ENCODE measurements at places on chromosomes 3 and 15.

GRCh38 chr15:66484539-66485112, 12.9 kb downstream of the SNAPC5 start:
- no peak for DNase-seq

DNA sequence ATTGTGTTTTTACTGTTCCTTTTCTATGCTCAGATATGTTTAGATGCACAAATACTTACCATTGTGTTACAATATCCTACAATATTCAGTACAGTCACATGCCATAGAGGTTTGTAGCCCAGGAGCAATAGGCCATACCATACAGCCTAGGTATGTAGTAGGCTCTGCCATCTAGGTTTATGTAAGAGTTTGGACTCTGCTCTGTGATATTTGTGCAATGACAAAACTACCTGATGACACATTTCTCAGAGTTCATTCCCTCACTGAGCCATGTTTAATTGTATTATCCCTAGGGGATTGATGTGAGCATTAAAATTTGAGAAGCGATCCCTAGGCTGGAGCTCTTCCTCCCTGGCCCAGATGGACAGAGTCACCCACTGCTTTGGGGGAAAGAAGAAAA, 270.0 kb upstream of the PROK2 start:
- DNase-seq: no peak

DNA sequence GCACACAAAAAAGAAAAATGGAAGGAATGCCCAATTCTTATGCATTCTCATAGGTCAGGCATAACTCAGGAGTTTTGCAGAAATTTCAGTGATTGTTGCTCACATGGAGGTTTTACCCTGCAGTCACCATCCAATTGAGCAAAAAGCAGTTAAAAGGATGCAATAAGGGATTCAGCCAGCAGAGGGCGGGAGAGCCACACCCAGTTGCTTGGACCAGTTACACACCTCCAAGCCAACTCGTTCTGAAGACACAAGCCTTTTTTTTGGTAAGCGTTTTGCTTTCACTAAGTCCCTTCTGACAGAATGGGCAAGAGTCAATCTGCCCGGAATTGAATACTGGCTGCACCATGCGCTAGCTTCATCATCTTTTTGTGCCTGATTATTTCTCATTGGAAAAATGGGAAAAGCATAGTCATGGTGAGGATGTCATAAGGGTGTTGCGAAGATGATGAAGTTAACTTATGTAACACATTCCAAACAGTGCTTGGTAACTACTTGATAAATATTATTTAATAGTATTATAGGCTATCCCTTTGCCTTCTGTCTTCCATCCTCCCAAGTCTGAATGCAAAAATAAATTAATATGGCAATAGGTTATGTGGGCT, 154.4 kb upstream of the SGO1 start:
- DNase-seq: peak; percentile 80

- DNase-seq: no peak
Measured at GRCh38 chr15:45606841-45607240, 19.7 kb downstream of the BLOC1S6 start.

GRCh38 chr3:132222868-132223538, 94.2 kb upstream of the ACP3 start:
- no peak for DNase-seq

DNA sequence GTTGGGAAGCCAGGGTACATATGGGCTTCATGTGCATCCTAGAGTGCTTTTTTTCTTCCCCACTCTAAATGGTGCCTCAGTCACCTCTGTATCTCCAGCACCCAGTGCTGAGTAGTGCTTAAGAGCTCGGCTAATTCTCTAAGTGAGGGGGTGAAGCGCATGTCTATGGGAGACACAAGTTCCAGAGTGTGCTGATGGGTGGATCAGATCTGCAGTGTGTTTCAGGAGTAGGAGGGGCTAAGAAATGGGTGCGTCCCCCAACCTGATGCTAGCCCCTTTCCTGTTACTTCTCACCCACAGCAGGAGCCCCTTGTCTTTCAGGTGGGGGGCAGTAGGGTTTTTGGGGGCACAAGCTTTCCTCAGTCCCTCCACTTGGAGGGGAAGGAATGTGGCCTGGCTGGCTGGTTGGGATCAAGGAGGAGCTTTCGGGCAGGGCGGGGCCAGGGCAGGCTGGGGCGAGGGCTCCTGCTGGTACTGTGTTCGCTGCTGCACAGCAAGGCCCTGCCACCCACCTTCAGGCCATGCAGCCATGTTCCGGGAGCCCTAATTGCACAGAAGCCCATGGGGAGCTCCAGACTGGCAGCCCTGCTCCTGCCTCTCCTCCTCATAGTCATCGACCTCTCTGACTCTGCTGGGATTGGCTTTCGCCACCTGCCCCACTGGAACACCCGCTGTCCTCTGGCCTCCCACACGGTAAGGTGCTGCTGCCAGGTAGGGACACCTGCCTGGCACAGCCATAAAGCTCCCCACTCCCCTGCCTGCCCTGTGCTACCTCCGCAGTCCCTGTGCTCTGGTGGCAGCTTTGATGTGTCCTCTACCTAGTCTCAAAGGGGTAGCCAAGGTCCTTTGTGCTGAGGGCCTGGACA, at the start of gene IL17RE:
Gene IL17RE (plus strand): TSS at position 477 of the 866 bp plus-strand sequence. CDS start 85 bp downstream, at position 562.
- no peak for DNase-seq

DNA sequence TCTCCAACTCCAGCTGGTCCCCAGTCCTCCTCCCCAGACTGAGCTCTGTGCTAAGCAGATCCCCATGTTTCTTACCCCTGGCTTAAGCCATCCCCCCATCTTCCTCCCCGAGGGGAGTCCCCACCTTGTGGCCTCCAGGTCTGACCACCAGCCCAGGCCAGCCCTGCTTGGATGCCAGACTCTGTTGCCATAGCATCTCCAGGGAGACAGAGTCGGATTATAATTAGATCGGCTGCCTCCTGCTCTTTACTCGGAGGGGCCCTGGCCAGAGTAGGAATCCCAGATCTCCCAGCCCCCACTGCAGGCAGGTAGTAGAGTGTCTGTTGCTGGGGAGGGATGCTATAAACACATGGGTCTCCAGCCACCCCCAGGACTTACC, 2.4 kb downstream of the KLHDC8B start:
- DNase-seq: no peak

GRCh38 chr15:39497759-39498565, 82.9 kb upstream of the THBS1 start:
- peak; percentile 74 for DNase-seq

GRCh38 chr3:187066228-187066995, 72.9 kb downstream of the RPL39L start:
- peak; percentile 39 for DNase-seq

DNA sequence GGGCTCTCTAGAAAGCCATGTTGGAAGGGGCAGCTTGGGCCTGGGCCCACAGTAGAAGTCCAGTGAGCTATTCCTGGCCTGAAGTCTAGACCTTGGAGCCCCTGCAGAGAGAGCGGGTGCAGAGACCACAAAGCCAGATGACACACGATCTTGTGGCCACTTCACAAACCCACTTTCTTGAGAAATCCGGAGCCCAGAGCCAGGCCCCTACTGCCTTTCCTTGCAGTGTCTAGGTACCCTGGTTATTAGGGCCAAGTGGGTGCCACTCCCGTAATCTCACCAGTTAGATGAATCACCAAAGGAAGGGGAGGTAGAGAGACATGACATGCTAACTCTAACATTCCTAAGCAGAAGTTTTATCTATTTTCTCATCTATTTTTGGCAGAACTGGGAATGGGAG, 72.5 kb upstream of the ADAMTSL3 start:
- no peak for DNase-seq

DNA sequence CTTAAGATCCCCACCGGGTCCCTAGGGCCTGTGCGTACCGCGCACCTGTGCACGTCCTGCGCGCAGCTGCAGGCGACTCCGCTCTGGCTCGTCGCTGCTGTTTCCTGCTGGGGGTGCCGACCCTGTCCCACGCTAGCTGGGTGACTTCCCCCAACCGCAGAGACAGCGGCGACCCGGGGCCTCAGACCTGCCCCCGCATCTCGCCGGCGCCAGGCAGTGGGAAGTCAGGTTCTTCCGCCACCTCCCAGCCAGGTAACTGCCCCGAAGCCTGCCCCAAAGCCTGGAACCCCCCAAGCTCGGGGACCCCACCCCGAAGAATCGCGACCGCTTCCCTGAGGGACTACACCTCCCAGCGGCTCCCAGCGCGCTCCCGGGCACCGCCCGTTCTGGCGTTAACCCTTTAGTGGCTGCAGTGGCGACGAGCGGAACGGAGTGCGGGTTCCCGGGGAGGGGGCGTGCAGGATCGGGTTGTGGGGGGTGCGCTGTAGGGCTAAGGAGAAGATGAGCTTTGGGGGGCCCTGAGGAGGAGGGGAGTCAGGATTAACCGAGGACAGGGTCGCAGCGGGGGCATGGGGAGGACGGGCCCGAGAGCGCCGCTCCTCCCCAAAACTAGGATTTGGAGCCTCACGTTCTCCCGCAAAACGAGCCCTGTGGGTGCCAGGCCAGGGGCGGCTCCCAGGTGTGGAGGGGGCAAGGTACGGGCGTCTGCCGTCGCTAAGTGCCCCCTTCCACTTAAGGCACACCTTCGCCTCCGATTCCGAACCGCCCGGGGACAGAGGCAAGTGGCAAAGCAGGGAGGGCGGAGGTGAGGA, 589 bp downstream of the NEIL1 start:
- DNase-seq: no peak

DNA sequence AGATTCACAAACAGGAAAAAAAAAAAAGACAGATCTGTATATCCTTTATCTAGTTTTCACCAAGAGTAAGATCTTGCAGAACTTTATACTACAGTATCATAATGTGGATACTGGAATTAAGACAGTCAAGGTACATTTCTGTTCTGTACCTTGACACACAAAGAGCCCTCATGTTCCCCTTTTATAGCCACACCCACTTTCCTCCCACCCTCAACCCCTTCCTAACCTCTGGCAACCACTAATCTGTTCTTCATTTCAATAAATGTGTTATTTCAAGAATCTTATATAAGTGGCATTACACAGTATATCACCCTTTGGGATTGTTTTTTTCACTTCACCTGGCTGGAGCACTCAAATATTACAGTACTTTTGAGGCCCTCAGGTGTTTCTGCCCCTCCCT, 3.6 kb upstream of the RAB6B start:
- no peak for DNase-seq

- DNase-seq: no peak
Measured at GRCh38 chr3:152961323-152961722, 126.4 kb downstream of the P2RY1 start.

DNA sequence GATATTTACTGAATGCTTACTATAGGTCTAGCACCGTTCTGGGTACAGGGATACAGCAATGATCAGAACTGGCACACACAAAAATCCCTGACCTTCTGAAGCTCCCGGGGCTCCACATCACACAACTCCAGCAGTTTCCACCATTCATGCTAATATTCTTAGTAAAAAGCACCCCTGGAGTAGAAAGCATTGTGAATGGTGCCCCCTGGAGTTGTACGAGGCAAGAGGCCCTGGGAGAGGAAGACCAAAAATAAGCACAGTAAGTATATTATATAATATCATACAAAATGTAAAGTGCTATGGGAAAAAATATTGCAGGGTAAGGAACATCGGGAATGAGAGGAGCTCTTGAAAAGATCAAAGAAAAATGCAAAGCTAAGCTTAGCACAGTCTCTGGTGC, 790 bp upstream of the SRGAP3 start:
- no peak for DNase-seq

- DNase-seq: no peak
Measured at GRCh38 chr3:147757866-147758265, 348.7 kb downstream of the ZIC1 start.

- DNase-seq: no peak
Measured at GRCh38 chr3:120864541-120864940, 43.5 kb upstream of the STXBP5L start.

DNA sequence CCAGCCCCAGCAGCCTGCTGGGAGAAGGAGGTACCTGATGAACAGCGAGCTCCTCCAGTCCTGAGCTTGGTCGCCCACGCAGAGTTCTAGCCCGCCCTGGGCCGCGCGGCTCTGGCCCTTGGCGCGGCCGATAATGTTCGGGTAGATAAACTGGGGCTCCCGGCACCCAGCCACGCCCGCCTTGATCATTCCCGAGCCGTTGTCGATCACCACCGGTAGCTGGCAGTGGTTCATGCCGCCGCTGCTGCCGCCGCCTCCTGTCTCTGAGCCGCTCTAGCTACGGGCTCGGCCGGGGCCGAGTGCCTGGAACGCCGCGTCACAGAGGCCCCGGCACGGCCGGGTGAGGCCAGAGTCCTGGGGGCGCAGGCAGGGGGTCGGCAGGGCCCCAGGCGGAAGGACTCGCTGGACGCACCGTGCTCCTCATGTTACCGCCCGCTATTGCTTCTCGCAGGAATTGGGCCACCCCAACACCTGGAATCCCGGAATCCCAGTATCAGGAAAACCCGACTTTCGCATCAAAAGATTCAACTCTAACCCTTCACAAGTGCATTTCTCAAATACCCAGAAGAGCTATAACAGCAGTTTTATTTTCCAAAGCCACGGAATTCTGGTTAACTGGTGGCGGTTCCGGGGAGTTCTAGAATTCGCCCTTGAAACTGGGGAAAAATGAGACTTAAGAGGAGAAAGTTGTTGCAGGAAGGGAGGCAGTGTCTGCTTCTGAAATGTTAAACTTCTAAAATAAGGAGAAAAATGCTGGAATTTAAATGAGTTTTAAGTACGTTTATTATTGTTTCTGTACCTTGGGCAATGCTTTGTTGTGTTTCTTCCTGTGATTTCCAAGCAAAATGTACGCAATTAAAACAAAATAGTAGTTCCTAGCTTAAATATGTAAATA, at the start of gene ACTRT3:
Gene ACTRT3 (minus strand): TSS at position 275 of the 895 bp plus-strand sequence. CDS start 41 bp downstream, at position 234.
- peak; percentile 70 for DNase-seq

DNA sequence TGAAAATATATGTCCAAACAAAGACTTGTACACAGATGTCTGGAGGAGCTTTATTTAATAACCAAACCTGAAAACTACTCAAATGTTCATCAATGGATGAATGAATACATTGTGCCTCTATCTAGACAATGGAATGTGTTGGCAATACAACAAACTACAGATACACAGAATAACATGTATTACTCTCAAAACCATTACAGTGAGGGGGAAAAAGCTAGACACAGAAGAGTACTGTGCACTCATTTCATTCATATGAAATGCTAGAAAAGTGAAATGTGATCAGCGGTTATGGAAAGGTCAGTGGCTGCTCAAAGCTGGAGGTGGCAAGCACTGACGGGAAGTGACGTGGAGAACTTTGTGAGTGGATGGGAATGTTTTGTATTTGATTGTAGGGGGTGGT, 13.2 kb downstream of the STOML1 start:
- DNase-seq: no peak

DNA sequence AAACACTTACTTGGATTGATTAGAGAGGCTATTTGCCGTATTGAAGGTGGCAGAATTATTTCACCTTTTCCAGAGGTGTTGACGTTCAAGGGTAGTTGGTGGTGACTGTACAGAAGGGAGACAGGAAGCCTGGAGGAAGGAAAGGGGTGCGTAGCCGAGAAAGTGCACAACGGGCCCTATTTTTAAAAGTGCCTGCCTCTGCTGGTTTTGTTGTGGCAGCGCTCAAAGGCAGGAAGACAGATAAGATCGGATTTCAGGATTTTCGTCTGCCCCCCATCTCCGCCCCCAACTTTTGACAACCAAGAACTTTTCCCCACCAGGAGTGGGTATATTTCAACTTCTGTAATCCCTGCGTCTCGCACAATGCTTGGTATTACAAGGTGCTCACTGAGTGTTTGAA, 38.5 kb downstream of the SMAD3 start:
- DNase-seq: no peak

Data from activated CD4-positive, alpha-beta T cell treated with anti-CD3 and anti-CD28 coated beads, Interleukin-2, Interleukin-4, amounts not matched to agents 100 ng/mL and 50 ng/mL, durations not matched to agents 16 hours and 8 hours (primary cell).